B cell (primary cell): ENCODE measurements at places on chromosomes 12 and 14.

DNA sequence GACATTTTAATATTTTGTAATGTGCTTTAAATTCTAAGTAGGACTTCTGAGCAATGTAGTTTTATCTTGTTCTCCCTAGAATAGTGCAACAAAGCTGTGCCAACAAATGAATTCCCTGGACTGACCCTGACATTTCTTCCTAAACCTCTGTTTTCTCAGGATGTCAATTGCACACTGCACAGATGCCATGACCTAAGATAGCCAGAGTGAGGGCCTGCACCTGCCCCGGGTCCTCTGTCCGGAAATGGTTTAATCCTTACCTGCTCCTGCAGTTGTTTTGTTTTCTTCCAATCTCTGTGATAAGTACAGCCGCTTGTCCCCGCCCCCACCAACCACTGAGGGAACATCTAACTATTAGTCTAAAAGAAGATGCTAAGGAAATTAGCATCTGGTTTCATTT is 831.5 kb downstream of the GALC start:
- no peak for DNase-seq

- no peak for DNase-seq
These were observed 58.7 kb upstream of the STK38L start for GRCh38 chr12:27185234-27186021.

GRCh38 chr12:66697404-66697803 is 18.5 kb upstream of the GRIP1 start:
- DNase-seq, result no peak

DNA sequence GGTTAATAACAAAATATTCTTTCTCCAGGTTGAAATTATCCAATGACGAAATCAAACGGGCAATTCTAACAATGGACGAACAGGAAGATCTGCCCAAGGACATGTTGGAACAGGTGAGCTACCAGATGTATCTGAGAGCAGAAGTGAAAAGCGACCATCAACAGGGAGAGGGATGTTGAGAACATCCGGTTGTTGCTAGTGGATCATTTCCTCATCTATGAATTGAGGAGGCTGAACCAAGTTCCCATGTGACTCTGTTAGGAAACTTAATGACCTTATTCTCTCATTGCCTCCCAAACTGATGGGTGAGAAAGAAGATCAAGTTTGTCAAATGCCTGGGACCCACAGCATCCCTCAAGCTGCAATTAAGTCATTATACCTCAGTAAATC is 117.7 kb downstream of the GPR135 start:
- no peak for DNase-seq

DNA sequence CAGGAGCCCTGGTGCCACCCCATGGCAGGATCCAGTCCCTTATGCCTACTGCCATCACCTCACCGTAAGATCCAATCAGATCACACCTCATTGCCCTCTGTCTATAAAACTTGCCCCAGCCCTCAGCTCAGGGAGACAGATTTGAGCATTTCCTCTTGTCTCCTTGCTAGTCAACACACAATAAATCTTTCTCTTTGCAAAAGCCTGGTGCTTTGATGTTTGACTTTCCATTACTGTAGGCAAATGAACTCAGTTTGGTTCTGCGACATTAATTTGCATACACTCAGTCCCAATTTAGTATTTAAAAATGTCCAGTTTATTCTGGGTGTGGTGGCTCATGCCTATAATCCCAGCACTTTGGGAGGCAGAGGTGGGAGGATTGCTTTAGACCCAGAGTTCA is 188.4 kb downstream of the AEBP2 start:
- DNase-seq, result no peak

DNA sequence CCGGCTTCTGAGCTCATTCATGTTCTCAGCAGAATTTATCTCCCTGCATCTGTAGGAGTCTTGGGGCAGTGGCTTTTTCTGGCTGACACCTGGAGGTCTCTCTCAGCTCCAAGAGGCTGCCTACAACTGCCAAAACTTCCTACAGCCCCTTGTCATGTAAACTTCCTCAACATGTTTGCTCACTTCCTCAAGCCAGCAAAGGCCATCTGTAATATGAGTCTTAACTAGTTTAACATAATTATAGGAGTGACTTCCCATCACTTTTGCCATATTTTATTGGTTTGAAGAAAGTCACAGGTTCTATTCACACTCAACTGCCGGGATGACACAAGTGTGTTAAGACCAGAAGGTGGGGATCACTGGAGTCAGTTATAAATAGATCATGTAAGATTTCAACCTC is 194.0 kb downstream of the VRK1 start:
- no peak for DNase-seq

GRCh38 chr12:17016116-17016864 is 410.3 kb upstream of the LMO3 start:
- DNase-seq, result no peak

- DNase-seq, result no peak
These were observed 82.9 kb downstream of the MAP1LC3B2 start for GRCh38 chr12:116642106-116642505.

- DNase-seq, result peak; percentile 60
These were observed 2.7 kb downstream of the TGFB3 start for GRCh38 chr14:75979071-75979571.

DNA sequence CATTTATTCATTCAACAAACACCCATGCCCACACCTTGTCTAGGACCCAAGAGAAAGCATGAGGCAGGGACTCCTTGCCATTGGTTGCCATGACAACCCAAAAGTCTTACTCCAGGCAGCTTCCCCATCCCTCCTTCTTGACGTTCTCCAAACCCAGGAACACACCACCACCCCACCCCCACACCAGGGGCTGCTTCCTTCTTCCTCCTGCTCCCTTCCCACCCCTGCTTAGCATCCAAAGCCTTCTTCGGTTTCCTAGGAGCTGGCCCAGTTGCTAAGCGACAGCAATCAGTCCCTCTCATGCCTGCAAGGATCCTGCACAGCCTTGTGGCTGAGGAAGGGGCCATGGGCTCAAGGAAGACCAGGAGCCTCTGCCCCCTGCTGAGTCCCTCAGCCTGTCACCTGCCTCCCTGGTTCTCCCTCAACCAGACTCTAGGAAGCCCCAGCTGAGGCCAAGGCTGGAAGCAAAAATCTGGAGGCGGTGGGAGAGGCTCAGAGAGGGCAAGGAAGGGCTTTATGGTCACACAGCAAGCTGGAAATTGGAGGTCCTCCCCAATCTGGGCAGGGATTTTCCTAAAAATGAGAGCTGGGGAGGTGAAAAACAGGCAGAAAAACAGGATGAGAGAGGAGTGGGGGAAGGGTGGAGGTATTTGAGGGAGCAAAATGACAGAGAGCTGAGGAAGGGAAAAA is 15.4 kb downstream of the RASAL1 start:
- no peak for DNase-seq

DNA sequence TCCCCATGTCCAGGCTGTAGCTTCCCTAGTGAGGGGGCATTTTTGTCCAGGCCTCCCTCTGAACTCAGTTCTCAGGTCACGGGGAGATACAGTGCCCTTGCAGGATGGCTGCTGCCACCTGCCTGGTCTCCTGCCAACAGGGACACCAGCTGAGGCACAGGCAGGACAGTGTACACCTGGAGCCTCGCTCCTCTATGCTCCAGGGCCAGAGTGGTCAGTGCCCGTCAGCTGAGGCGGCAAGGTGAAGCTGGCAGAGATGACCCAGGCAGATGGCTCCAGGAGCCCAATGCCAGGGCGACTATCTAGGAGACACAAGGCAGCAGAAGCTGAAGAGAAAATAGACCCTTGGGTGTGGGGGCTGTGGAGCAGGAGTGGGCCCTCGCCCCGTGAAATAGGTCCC is 12.6 kb downstream of the TUBA1C start:
- no peak for DNase-seq

DNA sequence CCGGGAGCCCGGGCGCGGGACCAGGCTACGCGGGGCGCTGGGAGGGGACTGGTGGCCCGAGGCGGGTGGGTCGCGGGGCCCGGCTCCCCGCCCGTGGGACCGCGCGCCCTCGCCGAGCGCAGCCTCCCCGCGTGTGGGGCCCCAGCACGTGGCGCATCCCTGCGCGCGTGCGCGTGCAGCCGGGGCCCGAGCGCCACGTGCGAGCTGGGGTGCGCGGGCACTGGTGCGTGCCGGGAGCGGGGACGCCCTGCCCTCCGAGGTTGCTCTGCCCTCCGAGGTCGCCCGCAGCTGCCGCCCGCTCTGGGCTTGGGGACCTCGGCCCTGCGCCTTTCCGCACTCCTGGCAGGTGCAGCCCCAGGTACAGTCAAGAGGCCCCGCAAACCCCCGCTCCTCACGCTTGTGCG is 365 bp upstream of the CCDC88C start:
- peak; percentile 91 for DNase-seq

DNA sequence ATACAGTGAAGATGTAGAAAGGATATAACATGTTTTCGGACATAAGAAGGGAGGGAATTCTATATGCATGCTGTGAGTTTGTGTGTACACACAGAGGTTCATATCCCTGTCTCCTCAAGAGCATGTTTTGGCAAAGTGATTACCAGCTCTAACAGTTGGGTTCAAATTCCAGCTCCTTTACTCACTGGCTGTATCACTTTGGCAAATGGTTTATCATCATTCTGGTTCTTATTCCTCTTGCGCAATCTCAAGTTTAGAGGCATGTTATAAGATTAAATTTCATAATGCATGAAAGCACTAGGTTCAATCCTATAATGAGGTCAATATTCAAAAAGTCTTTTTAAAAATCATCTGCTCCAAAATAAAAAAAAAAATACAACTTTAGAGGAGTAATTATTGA is 107.7 kb upstream of the LRFN5 start:
- no peak for DNase-seq

- no peak for DNase-seq
These were observed 170.1 kb upstream of the RTL1 start for GRCh38 chr14:101073598-101073965.

- DNase-seq, result no peak
These were observed 14.7 kb upstream of the NCOR2 start for GRCh38 chr12:124582108-124582424.

DNA sequence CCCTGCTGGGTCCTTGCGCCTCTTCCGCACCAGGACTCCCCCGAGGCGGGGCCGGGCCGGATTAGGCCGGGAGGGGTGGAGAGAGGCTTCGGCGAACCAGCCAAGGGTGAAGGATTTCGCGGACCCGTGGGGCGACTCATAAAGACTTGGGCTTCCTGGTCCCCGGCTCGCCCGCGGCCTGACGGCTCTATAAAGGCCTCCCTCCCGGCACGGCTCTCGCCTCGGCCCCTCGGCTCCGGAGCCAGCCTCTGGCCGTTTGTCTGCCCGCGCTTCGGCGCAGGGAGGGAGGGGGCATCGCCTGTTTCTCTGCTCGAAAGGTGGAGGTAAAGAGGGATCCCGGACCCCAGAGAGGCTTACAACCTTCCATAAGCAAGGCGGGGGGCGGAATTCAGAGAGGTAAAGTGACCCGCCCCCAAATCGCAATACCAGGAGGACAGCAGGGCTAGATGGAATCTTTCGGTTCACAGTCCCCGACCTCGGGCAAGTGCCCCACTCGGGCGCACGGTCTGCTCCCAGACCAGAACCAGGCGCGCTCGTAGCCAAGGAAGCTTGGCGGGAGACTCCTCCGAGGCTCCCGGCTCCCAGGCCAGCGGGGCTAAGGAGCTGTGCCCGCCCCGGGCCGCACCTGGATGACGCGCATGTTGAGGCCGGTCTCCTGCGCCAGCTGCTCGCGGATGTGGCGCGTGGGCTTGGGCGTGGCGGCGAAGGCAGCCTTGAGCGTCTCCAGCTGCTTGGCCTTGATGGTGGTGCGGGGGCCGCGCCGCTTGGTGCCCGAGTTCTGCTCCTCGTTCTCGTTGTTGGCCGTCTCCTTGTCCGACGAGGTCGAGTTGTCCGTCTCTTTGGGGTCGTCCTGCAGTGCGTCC is 3.9 kb downstream of the LHX5 start:
- DNase-seq, result peak; percentile 32

- DNase-seq, result no peak
These were observed 148.3 kb downstream of the SAMD4A start for GRCh38 chr14:54715239-54715638.

- no peak for DNase-seq
These were observed 223.0 kb downstream of the PTPRO start for GRCh38 chr12:15545334-15545733.

DNA sequence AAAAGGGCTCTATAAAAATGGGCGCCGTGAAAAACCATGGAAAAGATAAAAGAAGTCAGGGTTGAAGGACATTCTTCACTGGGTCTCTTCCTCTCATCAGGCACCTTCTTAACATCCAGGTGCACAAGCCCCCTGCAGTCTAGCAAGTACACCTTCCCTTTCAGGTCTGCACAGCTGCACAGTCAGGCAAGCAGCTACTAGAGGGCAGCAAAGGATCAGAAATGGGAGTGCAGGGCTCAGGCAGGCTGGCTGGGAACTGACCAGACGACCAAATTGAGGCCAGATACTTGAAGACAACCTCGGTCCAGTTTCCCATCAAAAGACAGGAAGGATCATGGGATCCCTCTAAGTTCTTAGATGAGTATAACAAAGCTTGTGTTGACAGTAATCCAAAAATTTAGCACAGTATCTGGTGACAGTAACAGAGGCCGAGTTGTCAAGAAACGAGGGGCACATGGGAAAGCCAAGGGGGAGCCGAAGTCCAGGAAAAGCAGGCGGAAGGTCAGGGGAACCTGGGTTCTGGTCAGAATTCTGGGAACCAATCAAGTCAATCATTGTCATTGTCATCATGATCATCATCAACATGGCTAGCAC is 10.1 kb upstream of the GRIP1 start:
- DNase-seq, result peak; percentile 55

DNA sequence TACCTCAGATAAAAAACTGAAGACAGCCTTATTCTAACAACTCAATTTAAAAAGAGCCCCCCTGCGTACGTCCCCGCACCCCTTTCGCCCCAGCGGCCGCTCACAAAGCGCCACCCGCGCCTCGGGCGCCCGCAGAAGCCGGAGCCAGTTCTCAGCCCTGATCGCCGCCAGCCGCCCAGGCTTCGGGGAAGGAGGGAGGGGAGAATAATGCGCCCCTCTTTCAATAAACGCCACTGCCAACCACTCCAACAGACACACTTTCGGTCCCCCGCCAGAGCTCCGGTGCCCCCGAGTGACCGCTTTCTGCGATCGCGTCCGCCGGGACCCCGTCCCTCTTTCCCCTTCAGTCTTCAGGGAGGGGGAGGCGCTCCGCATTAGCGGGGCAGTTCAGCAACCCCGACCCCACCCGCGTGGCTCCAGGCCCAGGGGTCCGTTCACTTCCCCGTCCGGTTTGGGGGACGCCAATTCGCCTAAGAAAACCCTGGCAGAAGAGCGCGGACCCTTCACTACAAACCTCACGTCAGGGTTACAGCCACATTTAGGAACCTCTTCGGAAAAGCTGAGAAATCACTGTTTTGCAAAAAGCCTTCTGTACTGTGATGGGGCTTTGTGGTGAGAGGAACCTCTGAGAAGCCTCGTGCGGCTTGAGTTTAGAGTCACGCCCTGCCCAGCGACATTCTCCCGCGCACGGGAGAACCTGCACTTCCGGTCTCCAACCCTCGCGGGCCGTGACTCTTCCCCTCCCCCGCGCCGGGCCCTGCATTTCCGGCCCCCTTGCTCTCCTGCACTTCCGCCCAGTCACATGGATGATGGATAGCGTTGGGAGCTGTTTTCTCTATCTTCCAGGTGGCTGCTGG is 18.7 kb downstream of the FOXG1 start:
- DNase-seq, result no peak
